ENCODE measurements at places on chromosomes 1 and 21. TPM values are rescaled to one million over a fixed set of nuclear protein-coding genes. Genes with fewer than 3 reads are reported as not detected.

- no peak for DNase-seq
Measured at GRCh38 chr1:232978815-232979214, 28.4 kb downstream of the NTPCR start.

GRCh38 chr1:246788895-246789338 lies 64.7 kb downstream of the SCCPDH start:
- DNase-seq: no peak

The CELA3B gene
- total RNA-seq: not detected

DNA sequence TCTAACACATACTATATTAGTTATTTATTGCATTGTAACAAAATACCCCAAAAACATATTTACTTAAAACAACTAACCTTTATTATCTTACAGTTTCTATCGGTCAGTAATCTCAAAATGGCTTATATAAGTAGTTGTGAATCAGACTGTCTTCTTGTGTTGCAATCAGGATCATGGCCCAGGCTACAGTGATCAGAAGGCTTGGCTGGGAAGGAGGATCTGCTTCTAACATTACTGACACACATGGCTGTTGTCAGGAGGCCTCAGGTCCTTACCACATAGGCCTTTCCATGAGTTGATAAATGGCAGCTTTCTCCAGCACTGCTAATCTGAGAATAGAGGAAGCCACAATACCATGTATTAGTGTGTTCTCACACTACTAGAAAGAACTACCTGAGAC lies 33.7 kb downstream of the CFH start:
- no peak for DNase-seq

The TMEM82 gene
- total RNA-seq: not detected

DNA sequence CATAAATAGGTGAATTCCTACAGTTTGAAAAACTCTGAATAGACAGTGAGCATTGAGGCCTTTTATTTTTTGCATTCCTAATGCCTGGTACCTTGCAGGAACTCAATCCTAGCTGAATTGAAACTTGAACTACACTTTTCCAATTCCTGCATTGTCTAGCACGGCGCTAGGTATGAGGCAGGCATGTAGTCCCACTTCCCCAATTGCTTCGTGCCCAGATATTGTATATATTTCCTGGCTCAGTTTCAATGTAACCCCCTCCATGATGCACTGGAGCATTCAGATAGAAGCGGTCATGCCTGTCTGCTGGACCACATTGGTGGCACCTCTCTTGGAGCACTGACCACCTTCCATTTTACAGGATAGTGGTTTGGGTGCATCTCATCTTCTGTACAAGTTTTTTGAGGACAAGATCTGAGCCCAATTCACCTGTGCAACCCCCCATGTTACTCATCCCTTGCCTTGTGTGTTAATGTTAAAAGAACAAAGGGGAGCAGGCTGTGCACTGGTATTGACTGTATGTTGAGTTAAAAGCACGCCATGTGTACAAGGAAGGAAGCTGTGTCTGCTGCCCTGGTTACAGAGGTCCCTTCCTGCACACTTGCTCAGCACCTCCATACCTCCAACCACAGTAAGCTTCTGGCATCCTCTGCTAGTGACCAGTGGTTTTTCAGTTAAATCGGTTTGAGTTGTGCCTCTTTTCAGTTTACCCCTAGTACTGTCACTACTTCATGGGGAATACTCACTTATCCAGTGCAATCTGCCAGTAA lies 10.0 kb upstream of the RAB7B start:
- no peak for DNase-seq

The OR2T4 gene
- not detected for total RNA-seq

- DNase-seq: peak; percentile 61
Measured at GRCh38 chr1:151326619-151327222, 495 bp downstream of the PI4KB start.

DNA sequence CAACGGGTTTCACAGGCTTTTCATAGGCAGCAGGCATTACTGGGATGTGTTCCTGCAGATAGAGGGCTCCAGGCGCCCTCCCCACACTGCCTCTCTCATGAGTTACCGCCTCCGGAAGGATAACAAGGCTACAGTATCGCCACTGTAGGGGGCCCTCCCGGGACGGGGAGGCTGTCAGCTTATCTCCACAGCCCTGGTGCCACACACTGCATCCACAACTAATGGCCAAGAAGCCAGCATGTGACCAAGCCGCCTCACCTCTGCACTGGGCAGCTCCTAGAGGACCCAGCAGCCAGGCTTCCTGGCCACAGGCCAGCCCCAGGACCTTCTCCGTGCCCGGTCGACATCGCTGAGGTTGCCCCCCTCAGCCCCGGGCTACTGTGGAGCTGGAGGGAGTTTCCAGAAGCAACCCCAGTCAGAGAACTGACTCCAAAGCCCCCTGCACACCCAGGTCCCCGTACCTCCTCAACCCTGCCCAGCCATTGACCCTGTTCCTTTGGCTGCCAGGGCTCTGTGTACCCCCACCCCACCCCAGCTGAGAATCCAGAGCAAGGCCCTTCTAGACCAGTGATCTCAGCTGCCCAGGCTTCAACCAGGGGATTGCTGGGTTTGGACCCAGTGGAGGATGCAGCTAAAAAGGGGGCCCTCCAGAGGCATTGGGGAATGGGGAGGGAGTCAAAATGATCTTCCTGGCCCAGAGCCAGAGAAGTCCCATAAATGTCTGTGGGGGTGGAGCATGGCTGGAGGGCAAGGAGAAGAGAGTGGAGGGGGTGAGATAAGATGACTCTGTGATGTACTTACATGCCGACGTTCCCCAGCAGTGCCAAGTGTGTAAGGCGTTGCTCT lies 45.0 kb downstream of the NEK2 start:
- DNase-seq: no peak

DNA sequence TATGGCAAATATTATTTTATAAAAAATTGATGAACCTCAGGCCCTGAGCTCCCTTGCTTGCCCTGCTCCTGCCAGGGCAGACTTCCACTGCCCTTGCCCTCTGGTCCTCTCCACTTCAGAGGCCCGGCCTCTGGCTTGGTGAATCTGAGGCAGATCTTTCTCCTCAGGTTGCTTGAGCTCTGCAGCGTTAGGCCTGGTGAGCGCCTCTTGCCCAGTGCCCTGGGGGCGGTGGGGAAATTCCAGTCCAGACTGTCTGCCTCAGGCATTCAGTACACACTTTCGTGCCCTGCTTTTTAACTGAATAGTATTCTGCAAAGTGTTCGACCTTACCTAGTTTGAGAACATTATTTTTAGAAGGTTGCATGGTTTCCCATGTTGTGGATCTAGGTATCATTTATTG lies 98.2 kb downstream of the PCBP3 start:
- no peak for DNase-seq

DNA sequence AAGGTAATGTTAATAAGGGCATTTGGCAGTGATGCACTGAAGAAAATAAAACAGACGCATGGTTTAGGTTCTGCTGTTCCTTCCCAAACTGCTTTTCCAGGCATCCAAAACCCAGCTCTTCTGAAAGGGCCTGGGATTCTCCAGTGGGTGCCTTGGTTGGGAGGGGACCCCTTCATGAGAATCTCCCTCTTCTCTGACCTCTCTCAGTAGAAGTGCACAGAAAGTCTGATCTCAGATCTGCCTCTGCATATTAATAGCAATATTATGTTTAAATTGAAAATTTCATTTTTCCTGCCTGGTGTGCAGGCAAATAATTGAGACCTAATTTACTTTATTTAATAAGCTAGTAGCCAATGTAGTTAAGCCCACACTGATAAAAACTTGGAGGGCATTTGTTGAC lies 260.6 kb downstream of the CAMTA1 start:
- DNase-seq: no peak

GRCh38 chr1:116002781-116003420 lies 26.6 kb downstream of the SLC22A15 start:
- DNase-seq: no peak

GRCh38 chr1:196960854-196961253 lies 16.5 kb upstream of the CFHR5 start:
- no peak for DNase-seq

The CHRM3 gene
- 47.1 TPM for total RNA-seq

DNA sequence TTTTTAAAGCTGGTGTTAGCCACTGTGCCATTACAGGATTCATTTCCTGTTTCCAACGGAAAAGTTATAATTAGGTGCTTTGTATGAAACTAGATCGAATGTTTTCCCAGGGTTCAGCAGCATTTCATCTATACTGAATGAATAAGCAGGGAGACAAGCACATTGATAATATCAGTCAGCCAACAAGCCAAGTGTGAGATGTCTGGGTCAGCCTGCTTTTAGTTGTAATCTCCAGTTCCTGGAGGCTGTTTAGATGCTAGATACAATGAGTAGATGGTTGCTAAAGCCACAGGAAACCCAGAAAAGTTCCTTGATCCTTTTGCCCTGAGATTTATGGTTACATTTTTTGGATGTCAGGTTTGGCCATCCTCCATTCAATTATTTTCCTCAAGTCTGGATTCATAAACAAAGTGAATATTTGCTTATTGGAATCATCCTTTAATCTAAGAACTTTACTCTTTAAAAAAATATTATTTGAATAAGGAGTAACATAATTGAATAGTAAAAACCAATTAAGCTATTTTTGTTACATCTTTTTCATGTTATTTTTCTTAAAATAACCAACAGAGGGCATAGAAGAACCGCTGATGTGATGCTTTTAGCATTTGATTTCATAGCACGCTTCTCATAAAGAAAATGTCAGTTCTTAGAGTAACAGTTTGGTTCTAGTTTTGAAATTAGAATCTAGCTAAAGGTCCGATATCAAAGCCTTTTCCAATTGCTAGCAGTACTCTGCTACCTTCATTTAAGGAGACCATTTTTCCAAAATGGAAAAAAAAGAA lies 76.6 kb downstream of the HSPA13 start:
- no peak for DNase-seq

- no peak for DNase-seq
Measured at GRCh38 chr21:35399002-35399530, 350.0 kb upstream of the RUNX1 start.

DNA sequence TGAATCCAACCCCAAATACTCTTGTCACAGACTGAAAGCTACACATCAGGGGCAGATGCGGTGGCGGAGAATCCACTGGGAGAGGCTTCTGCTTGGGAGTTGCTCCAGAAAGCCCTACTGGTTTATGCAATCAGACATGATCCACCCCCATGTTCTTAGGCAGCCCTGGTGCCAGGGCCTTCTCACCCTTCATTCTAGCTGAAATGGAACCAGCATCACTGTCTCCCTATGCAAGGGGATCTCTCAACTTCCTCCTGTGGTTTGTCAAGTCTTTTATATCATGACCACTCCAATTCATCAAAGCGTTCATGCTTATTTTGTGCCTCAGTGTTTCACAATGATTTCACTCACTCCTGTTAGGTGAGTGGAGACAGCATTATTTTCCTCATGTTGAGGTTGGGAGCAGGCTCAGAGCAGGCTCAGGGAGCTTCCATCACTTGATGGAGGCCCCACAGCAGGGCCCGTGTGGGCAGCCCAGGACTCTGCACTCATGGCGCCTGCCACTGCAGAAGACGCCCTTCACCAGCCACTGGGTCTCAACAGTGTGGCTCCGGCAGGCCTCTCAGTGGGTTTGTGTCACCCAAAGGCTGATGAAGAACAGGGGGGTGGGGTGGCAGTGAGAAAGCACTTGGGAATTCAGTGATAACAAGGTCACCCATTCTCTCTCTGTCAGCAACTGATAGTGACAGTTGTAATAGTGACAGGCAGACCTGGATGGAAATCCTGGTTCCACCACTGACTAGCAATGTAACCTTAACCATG lies 67.1 kb downstream of the CD58 start:
- no peak for DNase-seq

Measured in uterus (tissue), 4 donors.